ENCODE measurements at places on chromosomes 16 and 17. TPM values are rescaled to one million over a fixed set of nuclear protein-coding genes. Genes with fewer than 3 reads are reported as not detected.

- DNase-seq, result no peak
Observed at GRCh38 chr17:39979016-39979670, 1.5 kb upstream of the PSMD3 start.

Gene PRM3
- total RNA-seq, result not detected

- DNase-seq, result no peak
Observed at GRCh38 chr17:27628376-27628775, 2.6 kb upstream of the LGALS9 start.

DNA sequence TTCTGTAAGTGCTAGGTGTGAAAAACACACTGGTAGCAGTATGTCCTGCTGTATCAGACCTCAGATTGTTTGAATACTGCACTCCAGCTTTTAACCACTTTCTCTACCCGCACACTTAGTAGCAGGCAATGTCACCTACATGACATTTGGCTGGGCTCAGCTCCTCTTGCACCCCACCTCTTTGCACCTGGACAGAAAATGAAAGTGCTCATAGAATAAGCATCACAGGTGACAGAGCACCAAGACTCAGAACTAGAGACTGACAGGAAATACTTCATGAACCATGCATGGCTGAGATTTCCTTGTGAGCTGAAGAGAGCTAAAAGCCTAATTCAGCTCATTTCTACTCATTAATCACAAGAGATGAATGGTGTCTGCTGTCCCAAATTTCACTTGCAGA is 1014.2 kb upstream of the CDH8 start:
- DNase-seq, result no peak

- DNase-seq, result peak; percentile 91
Observed at GRCh38 chr16:10961231-10961630, 16.9 kb downstream of the CLEC16A start.

GRCh38 chr16:59039066-59039720 is 305.1 kb upstream of the GOT2 start:
- DNase-seq, result no peak

- DNase-seq, result no peak
Observed at GRCh38 chr17:59368218-59368857, 36.9 kb downstream of the YPEL2 start.

Gene SPN
- 3.7 TPM for total RNA-seq

- no peak for DNase-seq
Observed at GRCh38 chr16:83248735-83249463, 558.9 kb upstream of the HSBP1 start.

GRCh38 chr17:75367312-75367711 is 38.2 kb downstream of the GRB2 start:
- DNase-seq, result no peak

GRCh38 chr16:68296693-68297092 is 14.1 kb downstream of the SLC7A6OS start:
- no peak for DNase-seq

GRCh38 chr17:41965694-41966462 is 717 bp upstream of the CNP start:
- DNase-seq, result peak; percentile 84

DNA sequence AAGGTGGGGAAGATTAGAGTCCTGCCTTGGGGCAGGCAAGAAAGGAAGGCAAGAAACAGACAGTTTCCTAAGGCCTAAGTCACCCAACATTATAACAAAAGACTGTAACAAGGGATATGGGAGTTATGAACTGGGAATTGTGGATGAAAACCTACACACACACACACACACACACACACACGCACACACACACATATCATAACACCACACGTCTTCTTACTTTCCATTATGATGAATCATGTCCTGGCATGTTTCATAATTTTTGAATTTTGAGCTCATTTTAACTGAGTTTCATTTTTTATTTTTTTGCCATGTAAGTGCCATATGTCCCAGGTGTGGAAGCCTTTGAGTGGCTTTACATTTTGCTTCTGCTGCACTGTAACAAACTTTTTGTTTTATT is 29.9 kb downstream of the HS3ST2 start:
- no peak for DNase-seq

DNA sequence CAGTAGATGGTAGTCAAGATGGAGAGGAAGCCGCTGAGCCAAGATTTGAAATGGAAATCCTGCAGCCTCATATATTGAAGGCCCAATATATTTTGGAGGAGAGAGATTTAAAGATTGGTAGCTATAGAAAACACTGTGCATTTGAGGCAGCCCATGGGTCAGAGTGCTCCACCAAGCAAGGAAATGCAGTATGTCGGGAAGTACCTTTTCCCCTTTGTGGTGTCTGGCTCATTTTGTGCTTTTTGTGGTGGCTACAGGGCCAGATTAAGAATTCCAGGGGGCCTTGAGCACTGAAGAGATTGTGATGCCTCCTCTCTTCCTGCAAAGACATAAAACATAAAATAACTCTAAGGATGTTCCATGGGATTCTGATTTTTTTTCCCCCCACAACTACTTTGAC is 39.6 kb downstream of the CDRT15 start:
- no peak for DNase-seq

- no peak for DNase-seq
Observed at GRCh38 chr17:31513731-31514427, 122.4 kb downstream of the RAB11FIP4 start.

Gene TMEM132E
- 0.42 TPM for total RNA-seq

GRCh38 chr17:64297467-64298088 is 34.5 kb upstream of the TEX2 start:
- DNase-seq, result no peak

- DNase-seq, result no peak
Observed at GRCh38 chr17:61968757-61969156, 41.0 kb upstream of the INTS2 start.

DNA sequence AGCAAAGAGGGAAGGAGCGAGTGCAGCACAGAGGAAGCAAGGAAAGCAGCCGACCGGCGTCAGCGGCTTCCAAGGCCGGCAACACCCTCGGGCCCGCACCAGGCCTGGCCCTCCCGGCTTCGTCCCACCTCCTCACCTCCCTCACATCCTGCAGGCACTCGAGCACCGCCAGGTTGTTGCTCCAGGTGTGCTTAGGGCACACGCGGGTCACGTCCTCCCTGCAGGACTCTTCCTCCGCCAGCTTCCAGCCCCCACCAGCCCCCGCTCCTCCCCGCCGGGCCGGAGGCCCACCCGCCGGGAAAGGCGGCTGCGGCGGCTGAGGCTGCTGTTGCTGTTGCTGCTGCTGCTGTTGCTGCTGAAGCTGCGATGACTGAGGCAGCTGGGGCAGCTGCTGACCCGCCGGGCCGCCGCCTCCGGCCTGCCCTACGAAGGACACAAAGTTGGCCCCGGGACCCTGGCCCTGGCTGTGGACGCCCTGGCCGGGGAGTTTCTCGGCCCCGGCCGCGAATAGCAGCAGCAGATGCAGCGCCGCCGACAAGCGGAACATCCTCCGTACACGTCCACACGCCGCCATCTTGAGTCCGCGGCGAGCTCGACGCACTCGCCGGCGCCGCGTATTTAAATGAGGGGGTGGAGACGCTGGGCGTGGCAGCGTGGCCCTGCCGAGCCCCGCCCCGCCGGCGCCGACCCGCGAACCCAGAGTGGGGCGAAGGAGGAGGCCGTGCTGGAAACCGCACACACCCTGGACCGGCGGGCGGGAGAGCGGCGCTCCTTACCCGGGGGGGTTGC is at the start of gene GLG1:
GLG1 (minus strand) TSS at position 594 of the 789 bp plus-strand sequence; CDS start at position 574, 20 bp downstream.
- DNase-seq, result peak; percentile 98

- DNase-seq, result peak; percentile 83
Observed at GRCh38 chr17:38663125-38663751, 11.5 kb downstream of the EPOP start.

DNA sequence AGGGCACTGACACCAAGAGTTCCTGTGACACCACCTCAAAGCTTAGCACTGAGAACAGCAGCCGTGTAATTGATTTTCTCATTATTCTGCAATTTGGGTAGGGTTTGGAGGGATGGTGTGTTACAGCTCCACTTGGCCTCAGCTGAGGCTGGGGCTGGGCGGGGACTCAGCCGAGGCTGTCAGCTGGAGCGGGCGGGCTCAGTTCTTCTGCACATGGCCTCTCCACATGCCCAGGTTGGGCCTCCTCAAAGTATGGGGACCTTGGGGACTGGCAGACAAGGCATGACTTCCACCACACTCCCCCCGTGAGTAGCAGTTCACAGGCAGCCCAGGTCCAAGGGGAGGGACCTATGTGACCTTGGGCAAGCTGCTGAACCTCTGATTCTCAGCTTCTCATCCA is 171.5 kb downstream of the IRF8 start:
- no peak for DNase-seq

- DNase-seq, result no peak
Observed at GRCh38 chr16:2208308-2208707, 2.4 kb downstream of the BRICD5 start.

GRCh38 chr17:19018600-19018950 is 14.0 kb upstream of the FAM83G start:
- peak; percentile 41 for DNase-seq

Gene ABCA10
- total RNA-seq, result 17.2 TPM

DNA sequence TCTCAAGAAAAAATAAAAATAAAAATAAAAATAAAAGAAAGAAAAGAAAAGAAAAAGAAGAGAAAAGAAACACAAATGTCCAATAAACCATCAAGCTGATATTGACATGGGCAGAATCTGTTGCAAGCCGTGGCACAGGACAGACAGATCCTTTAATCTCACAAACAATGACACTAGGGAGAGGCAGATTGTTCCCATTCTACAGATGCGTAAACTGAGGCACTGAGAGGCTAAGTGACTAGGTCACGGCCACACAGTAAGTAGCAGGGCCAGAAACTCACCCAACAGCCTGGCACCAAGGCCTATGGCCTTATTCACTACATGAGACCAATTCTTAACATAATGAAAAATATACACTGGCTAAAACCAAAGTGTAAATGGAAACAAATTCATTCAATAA is 28.3 kb upstream of the ZFP90 start:
- DNase-seq, result peak; percentile 1

DNA sequence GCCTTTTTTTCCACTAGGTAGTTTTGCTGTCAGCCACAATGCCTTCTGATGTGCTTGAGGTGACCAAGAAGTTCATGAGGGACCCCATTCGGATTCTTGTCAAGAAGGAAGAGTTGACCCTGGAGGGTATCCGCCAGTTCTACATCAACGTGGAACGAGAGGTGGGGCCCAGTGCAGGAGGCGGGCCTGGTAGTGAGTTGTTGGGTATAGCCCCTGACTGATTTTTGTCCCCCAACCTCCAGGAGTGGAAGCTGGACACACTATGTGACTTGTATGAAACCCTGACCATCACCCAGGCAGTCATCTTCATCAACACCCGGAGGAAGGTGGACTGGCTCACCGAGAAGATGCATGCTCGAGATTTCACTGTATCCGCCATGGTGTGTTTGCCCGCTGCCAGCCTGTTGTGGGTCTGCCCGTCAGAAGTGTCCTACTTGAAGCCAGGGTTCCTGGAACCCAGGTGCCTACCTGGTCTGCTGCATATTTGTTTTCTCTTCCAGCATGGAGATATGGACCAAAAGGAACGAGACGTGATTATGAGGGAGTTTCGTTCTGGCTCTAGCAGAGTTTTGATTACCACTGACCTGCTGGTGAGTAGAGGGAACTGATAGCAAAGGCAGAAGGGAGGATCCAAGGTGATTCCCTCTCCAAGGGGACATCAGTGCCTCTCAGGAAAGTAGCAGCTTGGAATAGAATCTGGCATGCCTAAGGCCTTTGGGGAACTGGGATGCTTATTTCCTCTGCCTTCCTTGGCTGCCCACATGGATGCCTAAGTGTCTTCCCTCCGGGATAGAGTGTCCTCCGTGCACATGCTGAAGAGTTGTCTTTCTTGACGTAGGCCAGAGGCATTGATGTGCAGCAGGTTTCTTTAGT is 1.9 kb upstream of the CD68 start:
- DNase-seq, result no peak

GRCh38 chr16:72362973-72363372 is 191.0 kb upstream of the PMFBP1 start:
- no peak for DNase-seq

- DNase-seq, result no peak
Observed at GRCh38 chr17:31537565-31538011, 146.1 kb downstream of the RAB11FIP4 start.

GRCh38 chr17:17506181-17506741 is 10.1 kb upstream of the RASD1 start:
- peak; percentile 81 for DNase-seq

DNA sequence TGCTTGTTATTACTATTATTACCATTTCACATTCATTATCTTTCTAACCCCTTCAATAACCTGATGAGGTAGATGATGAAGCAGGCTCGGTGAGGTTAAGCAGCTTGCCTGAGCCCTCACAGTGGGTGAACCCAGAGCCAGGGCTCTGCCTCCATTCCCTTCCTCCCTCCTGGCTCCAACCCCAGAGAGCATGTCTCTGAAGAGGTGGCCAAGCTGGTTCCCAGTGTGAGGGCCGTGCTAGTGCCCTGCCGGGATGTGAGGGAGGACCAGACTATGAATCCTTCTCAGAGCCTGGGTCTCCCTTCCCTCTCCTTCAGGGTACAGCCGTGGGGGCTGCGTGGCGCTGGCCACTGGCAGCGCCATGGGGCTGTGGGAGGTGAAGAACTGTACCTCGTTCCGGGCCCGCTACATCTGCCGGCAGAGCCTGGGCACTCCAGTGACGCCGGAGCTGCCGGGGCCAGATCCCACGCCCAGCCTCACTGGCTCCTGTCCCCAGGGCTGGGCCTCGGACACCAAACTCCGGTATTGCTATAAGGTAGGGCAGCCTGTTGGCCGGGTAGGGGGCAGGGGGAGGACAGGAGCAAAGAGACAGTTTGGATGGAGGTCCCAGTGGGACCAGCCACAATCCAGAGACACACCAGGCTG is 49.6 kb downstream of the MRC2 start:
- DNase-seq, result peak; percentile 72

DNA sequence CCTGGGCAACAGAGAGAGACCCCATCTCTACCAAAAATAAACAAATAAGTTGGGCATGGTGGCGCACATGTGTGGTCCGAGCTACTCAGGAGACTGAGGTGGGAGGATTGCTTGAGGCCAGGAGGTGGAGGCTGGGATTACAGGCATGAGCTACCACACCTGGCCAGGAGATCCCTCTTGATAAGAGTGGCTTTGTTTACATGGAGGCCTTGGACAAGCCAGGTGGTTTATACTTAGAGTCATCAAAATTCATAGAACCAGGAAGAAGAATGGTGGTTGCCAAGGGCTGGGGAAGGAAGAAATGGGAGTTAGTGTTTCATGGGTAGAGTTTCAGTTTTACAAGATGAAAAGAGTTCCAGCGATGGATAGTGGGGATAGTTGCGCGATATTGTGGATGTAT is 8.8 kb upstream of the ZFP1 start:
- no peak for DNase-seq

Gene ZNF385C
- total RNA-seq, result 0.19 TPM

Data from posterior vena cava (tissue), 2 donors.